Activated T-cell treated with anti-CD3 and anti-CD28 coated beads for 4 hours (primary cell): ENCODE measurements at places on chromosomes 16 and 17.

GRCh38 chr17:39547713-39548478, 59.8 kb downstream of the NEUROD2 start:
- peak; percentile 74 for DNase-seq

GRCh38 chr16:18959031-18959505, 24.7 kb upstream of the TMC7 start:
- no peak for DNase-seq

- no peak for DNase-seq
These were observed 525.9 kb upstream of the CDH8 start for GRCh38 chr16:62562121-62562520.

- DNase-seq = no peak
These were observed 32.8 kb downstream of the TBC1D16 start for GRCh38 chr17:80002690-80003490.

DNA sequence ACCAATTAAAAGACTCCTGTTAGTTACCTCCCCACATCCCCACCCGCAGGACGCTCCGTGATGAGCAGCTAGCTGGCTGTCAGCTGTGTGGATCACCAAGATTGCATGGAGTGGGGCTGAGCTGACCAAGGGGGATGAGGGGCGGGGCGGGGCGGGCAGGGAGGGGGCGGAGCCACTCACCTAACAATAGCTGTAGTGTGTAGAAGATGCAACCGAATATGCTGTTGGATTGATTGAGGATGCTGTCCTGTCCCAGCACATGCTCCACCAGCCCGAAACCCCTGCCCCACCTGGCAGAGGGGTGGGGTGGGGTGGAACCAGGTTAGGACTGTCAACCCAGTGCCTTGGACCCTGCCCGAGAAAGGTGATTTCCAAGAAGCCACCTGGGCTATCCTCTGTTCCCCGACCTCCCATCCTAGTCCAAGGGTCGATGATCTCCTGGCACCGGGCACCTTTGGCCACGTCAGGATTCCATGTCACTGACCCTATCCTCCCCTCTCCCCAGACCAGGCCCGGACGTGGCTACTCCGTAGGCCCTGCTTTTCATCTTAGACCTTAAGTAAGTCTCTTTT, 1.4 kb downstream of the VKORC1 start:
- no peak for DNase-seq

GRCh38 chr17:73293480-73293911, 18.3 kb downstream of the CDC42EP4 start:
- DNase-seq = no peak

GRCh38 chr17:7631398-7632380, 1.8 kb downstream of the SHBG start:
- DNase-seq = no peak

- peak; percentile 70 for DNase-seq
These were observed 26.4 kb upstream of the SLC7A5 start for GRCh38 chr16:87895641-87896141.

DNA sequence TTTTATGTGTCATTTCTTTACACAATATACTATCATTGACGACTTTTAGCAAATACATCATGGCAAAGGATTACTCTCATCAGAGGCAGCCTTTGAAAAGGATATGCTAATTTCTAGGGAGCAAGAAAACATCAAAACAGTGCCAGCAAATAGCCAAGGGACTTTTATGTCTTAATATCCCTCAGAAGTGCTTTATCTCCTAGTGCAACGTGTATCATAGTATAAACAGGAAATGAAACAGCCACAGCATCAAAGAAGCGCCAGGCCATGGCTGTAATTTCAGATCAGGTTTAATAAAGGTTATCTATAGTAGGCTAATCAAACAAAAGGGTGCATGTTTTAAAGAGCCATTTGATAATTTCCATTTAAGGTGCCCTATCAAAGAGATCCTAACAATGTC, 159.9 kb downstream of the AXIN2 start:
- no peak for DNase-seq

GRCh38 chr17:60170835-60171752, 21.3 kb downstream of the CA4 start:
- DNase-seq = no peak

DNA sequence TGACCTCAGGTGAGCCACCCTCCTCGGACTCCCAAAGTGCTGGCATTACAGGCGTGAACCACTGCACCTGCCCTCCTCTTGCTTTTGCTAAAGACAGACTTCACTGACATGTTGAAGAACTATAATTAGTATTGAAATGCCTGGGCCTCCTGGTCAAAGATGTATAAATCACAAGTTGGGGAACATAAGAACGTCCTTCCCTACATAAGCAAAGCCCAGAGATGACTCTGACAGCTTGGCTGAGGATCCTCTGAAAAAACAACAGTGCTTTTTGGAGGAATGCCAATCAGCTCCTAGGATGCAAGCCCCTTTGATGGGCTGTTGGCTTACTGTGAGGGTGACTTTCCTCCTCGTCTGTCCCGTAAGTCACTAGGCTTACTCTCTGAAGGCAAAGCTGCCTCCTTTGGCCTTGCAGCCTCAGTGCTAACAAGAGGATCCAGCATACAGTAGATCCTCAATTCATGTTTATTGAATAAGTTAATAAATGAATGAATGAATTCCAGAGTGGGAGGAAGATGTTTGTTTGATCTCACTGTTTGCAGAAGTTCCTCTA, 6.3 kb downstream of the APOH start:
- DNase-seq = no peak

GRCh38 chr16:24955975-24956731, 59.0 kb downstream of the ARHGAP17 start:
- DNase-seq = no peak

DNA sequence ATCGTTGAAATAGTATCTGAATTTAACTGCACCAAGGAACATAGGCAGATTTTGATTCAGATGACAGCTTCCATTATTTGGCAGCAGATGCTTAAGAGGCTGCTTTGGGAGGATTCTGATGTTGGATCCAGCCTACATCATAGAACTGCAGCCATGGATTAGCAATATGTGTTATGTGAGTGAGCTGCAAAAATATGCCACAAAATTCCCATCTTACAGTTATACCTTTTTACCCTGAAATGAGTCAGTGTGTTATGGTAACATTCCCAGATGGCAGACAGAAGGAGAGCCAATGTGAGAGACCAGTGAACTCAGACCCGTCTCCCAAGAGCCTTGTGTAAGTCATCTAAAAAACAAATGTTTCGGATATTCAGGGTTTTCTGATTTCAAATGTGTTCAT, 206.1 kb downstream of the CDH13 start:
- DNase-seq = no peak
